ENCODE measurements at places on chromosomes 1 and 21.

GRCh38 chr1:9472386-9473031, 66.8 kb upstream of the SLC25A33 start:
- DNase-seq: no peak

- no peak for DNase-seq
These were observed 1.2 kb upstream of the RHBDL2 start for GRCh38 chr1:38942664-38943428.

DNA sequence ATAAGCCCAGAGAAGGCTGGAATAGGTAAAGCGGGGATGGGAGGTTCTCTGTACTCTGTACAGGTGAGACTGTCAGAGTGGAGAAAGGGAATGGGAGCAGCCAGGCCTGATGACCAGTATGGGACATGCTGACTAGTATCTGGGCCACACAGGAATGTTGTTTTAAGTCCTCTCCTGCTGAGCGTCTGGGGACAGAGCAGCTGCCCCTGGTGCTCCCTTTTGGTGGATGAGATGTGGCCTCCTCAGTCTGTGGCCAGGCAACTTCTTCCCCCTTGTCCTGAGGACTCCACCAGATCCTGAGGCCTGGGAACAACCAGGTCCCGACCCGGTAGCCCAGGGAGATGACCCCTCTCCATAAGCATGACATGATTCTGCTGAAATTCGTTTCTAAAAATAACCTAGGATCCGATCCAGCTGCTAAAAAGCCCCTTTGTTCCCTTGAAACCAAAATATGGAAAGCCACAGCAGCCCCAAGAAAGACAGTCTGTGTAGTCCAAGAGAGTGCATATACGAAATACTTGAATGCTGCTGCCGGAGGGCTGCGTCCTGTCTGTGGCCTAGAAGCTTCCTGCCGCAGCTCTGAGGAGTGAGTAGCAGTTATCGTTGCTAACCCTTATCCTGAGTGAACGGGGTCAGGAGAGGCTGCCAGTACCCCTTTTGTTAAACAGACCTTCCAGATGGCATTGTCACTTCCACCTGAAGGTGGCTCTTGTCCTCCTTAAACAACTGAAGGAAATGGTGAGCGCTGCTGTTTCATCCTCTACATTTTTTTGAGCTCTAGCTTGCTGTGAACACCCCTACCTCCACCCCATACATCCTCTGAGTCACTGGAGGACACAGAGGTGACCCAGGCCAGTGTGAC, 47.1 kb downstream of the ATP2B4 start:
- DNase-seq: no peak

DNA sequence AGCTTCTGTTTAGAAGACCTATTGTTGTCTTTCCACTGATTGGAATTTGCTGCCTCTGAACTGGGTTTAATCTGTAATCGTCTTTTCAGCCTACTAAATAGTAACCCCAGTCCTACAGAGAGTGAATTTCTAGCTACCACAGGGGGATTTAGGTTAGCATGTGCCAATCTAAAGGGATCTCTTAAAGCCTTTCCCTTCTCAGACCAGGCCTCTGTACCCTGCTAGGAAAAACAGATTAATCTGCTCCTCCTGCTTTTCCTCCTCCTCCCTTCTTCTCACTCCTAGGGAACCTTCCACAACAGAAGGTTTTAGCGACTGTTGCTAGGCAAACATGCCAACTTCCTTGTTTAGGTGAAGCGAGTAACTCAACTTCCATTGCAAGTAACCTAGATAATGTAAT, 1.3 kb upstream of the RC3H1 start:
- DNase-seq: no peak

DNA sequence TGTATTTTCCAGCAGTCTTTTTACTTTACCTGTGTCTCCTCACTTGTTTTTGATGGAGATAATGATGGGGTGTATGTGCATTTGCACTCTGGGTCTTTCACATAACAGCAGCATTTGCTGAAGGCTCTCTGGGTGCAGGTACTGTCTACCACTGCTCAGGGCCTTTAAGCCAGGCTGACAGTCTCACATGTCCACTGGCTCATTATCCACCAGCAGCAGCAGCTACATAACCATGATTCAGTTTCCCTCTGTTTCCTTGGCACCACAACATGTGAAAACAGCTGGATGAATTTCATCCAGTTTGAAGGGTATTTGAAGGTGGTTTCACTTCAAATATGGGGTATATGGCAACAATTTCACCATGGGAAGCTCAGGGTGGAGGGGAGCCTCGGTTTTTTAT, 41.2 kb upstream of the ROR1 start:
- no peak for DNase-seq

DNA sequence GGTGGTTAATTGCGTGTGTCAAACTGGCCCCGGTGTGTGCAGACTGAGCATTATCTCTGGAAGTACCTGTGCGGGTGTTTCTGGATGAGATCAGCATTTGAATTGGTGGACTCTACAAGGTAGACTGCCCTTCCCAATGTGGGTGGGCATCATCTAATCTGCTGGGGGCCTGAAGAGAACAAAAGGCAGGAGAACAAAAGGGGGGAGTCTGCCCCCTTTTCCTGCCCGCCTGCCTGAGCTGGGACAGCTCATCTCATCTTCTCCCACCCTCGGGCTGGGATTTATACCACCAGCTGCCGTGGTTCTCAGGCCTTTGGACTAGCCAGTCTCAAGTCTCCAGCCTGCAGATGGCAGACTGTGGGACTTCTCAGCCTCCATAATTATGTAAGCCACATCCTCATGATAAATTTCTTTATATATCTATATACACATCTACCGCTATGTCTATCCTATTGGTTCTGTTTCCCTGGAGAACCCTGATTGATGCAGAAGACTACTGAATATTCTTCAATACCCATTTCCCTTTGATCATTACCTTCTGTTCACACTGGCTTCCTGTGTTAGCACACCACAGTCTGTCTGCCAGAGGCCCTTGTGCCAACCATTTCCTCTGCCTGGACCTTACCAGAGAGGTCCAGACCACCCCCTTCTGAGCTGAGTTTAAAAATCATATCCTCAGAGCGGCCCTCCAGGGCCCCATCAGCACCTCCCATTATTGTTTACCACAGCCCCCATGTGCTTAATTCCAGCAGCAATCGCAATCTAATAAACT, 25.2 kb downstream of the RCAN1 start:
- DNase-seq: no peak

All from stimulated activated CD4-positive, alpha-beta T cell treated with anti-CD3 and anti-CD28 coated beads, Interleukin-1b, Interleukin-23, amount 100 ng/mL, for 24 hours (primary cell).